H4 (cell line): ENCODE measurements at places on chromosomes 5 and 9. TPM values are rescaled to one million over a fixed set of nuclear protein-coding genes. Genes with fewer than 3 reads are reported as not detected.

NOXA1 gene
- total RNA-seq, result not detected in 2 replicates

ANXA6 gene
- 113 and 131 TPM in 2 replicates for total RNA-seq

- DNase-seq, result no peak
Observed at GRCh38 chr9:129311643-129312042, 133.6 kb upstream of the IER5L start.

DNA sequence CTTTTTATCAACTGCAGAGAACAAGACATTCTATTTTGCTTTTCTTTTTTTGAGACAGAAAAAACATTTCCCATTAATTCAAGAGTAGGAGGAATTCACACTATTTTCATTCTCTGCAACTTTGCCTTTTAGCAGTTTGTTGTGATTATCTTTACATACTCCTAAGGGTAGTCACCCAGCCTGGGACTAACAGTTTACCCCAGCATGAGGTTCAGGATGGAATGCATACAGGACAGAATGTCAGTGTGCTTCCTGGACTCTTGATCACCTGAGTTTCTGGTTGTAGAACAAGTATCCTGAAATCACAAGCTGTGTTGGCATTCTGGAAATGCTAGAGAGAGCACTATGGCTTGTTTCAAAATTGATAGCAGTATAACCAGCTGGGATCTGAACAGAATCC is 368.1 kb downstream of the KIF4B start:
- no peak for DNase-seq

DNA sequence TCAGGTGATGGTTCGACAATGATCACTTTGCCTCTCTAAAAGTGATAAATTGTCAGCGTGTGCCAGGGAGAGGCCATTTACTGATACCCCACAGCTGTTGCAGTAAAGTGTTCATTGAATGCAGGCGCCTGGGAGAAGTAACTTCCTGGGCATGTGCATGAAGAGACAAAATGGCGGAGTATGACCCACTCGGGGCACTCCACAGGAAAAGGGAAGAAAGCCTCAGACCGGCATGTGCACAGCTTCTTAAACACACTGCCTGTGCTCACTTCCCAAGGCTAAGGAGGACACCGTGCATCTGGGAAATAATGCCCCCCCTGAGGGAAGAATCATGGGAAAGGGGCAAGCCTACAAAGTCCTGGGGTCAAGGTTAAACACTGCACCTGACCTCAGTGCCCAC is 329.5 kb downstream of the ICE1 start:
- no peak for DNase-seq

- no peak for DNase-seq
Observed at GRCh38 chr9:84374516-84374915, 34.0 kb upstream of the SLC28A3 start.
